ENCODE measurements at places on chromosomes 1 and 21.

- DNase-seq = no peak
Observed at GRCh38 chr1:108661030-108661609, at the start of gene HENMT1. Gene HENMT1, minus strand, starts transcription at chr1:108661093. Its CDS starts 1,209 bp downstream, at chr1:108659884.

DNA sequence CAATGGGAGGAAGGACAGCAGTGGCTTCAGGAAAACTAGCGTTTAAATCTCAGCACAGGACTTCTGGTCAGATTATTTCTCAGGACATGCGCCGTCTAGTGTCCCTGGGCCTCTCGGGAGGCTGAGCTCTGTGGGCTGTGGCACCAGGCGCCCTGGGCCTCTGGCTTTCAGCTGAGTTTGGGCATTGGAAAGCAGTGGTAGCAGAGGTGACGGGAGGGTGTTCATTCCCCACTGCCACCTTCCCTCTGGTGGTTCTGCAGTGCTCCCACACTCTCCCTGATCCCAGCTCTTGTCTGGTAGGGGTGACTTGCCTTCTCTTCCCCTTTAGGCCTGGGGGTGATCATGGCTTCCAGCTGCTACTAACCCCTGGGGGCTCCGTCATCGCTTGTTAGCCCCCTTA lies 42.2 kb upstream of the USP1 start:
- DNase-seq = no peak

DNA sequence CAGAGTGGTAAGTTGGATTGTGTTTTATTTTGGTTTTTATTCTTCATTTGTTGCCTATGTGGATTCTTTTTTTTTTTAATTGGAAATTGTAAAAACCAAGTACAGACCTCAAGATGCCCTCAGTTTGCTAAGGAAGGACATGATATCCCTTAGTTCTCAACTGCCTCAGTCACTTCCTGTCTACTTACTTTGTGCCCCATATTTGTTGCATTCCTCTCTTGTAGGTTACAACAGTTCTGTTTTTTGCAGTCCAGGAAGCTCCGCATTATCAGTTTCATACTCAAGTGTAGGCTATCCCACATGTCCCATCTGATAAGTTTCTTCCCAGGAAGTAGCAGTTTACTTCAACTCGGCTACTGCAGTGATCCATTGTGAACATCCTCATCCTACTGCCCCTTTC lies 82.0 kb downstream of the RPAP2 start:
- DNase-seq = no peak

- no peak for DNase-seq
Observed at GRCh38 chr1:203455706-203456105, 19.9 kb upstream of the PRELP start.

- DNase-seq = no peak
Observed at GRCh38 chr1:92273039-92273438, 25.7 kb downstream of the GLMN start.

- no peak for DNase-seq
Observed at GRCh38 chr1:31095298-31095981, 29.9 kb upstream of the PUM1 start.

DNA sequence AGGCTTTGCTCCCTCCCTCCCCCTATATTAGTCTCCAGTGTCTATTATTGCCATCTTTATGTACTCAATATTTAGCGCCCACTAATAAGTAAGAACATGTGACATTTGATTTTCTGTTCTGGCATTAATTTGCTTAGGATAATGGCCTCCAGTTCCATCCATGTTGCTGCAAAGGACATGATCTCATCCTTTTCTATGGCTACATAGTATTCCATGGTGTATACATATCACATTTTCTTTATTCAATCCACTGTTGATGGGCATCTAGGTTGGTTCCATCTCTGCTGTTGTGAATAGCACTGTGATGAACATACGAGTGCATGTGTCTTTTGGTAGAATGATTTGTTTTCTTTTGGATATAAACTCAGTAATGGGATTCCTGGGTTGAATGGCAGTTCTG lies 61.3 kb downstream of the SH3GLB1 start:
- DNase-seq = no peak

GRCh38 chr1:229905031-229905545 lies 161.9 kb upstream of the GALNT2 start:
- no peak for DNase-seq

DNA sequence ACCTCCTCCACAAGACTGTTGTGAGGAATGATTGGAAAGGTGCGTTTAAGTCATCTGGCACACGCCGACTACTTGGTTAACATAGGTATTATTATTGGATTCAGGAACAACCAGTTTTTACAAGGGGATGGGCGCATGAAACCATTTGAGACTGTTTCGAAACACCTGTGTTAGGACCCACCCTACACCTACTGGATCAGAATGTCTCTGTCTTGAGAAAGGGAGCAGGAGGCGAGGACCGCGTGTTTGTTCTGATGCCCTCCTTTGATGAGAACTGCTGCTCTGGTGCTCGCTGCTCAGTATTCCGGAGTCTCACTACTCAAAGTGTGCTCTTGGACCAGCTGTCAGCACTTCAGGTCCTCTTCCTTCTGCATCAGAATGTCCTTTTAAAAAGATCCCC lies 7.3 kb downstream of the H6PD start:
- no peak for DNase-seq

DNA sequence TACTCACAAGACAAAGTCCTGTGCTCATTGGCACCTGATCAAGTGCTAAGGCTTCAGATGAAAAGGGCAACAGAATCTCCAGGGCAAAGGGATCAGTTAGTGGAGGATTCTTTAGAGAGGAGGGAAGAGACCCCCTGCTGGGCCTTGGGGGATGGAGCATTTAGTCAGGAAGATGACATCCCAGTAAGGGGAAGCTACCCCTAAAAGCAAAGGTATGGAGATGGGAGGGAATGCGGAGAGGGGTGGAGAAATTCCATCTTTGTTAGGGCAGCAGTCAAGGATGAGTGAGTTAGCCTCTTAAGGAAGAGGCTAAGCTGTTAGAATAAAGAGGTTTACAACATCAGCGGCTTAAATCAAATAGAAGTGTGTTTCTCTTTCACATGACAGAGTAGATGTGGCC lies 67.4 kb downstream of the ST6GALNAC3 start:
- DNase-seq = no peak

DNA sequence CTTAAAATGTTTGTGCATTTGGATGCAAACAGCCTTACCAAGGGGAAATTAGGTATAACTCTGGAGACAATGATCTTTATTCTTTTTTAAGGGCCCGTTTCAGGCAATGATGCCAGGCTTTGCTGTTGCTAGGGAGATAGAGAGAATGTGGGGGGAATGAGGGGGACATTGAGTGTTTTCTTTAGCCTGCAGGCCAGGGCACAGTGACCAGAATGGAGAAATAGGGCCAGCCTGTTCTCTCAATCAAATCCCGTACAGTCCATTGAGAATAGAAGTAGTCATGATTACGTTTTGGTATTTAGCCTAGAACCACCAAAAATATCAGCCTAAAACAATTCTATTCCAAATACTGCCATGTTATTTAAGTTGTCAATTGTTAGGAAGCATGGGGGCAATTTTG lies 49.0 kb downstream of the RGS7 start:
- DNase-seq = no peak

GRCh38 chr21:36575306-36575705 lies 95.4 kb upstream of the CLDN14 start:
- DNase-seq = no peak

DNA sequence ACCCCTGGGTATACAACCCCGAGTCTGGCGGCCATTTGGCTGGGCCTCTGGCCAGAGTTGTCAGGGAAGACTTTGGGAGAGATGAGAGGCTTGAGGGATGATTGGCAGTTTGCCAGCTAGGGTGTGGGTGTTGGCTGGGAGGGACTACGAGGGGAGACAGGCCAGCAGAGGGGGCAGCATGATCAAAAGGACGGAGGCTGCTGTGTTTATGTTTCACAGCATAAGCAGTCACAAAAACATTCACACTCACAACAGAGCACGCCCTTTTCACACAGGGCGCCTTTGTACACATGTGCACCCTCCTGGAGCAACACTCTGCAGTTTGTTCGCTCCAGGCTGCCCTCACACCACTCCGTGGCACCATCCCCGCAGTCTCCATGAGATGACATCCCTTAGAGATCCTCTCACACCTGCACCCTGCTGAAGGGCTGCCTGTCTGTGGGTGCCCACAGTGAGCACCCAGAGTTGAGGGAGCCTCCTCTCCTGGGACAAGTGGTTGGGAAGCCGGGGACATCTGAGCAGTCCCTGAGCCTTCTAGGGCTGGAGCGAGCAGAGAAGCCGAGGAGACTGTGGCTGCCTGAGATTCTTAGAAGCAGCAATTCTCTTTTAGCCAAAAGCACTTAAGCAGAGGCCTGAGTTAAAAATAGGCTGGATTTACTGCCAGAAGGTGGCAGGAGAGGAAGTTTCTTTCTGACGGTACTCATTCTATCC lies 15.4 kb downstream of the EFNA3 start:
- peak; percentile 23 for DNase-seq

GRCh38 chr1:92404661-92405060 lies 82.1 kb downstream of the GFI1 start:
- no peak for DNase-seq

DNA sequence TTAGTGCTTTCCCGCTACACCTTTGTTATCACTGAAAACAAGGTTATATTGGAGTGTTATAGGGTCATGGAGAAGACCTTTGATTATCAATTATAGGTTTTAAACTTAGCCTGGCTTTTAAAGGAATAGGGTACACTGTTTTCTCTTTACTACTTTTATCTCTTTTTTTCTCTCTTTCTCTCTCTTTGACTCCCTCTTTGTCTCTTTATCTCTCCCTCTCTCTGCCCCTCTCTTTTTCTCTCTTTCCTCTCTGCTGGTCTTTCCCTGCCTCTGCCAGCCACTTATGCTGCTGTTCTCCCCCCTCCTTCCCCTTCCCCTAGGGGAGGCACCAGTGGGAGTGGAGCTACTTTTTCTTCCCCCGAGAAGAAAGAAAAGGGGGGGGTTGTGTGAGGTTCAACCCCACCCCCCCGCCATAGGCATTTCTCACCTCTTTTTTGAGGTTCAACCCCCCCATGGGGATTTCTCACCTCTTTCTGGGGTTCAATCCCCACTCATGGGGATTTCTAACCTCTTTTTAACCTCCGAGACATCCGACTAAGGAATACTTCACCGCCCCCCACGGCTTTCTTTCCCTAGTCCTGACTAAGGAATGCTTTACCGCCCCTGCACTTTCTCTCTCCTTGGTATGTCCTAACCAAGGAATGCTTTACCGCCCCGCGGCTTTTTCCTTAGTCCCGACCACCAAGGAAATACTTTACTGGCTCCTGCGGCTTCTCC lies 17.2 kb upstream of the ZBTB8B start:
- no peak for DNase-seq

DNA sequence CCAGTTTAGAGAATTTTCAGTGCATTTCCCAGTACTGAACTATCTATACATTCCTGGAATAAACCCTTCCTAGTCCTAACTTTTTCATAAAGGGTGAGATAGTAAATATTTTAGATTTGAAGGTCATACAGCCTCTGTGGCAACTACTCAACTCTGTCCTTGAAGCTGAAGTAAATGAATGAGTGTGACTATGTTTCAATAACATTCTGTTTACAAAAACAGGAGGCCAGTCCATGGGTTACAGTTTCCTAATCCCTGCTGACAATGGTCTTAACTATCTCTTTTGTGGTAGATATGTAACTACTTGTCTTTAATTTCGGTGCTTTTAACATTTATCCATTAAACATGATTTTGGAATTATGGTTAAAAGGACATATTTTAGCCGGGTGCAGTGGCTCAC lies 4.3 kb downstream of the ZNF684 start:
- no peak for DNase-seq

DNA sequence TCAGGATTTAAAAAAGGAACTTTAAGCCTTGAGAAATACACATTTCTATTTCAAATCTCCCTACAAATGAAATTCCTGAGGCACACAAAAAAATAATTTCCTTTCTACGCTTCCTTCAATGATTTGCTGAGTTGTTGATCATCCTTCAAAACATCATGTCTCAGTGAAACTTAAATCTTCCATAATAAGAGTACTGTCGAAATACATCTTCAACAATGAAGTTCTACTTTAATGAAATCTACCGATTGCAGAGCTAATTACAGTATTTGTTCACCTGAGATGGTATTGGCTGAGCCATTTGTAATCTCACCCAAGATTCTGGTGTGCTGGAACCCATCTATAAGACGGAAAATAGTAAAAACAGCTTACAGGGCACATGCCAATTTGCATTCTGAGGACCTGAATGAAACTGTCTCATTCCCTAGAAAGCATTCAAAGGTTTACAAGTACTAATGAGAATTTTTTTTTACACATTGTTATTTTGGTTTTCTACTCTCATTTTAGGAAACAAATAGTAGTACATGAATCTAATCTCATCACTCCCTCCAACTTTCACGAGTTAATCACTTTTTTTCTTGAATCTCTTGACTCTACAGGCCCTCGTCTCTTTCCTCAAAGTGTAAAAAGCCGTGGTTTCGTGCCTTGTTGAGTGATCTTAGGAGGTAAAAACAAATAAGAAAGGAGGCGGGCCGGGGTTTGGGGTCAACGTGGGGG lies 1.1 kb downstream of the CHML start:
- no peak for DNase-seq

DNA sequence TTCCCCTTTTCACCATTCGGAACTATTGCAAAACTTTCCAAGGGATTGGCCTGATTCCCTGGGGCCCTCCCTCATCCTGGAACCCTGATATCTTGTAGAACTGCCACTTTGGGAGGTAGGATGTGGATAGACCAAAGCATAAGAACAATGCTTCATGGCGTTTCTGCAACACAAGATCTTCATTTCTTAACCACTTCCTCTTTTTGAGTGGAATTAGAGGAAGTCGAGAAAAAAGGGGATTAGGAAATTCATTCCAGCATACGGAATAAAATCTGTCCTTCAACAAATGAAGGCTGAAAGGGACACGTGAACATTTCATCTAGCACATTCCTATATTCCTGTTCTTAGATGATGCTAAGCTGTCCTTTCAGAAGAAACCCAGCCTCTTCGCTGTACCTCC lies 149.3 kb downstream of the HUNK start:
- DNase-seq = no peak

GRCh38 chr1:213976665-213977485 lies 10.9 kb upstream of the PROX1 start:
- DNase-seq = no peak

- DNase-seq = no peak
Observed at GRCh38 chr1:159152031-159152430, 19.4 kb upstream of the CADM3 start.

GRCh38 chr1:8476006-8476405 lies 158.1 kb downstream of the SLC45A1 start:
- DNase-seq = no peak

- no peak for DNase-seq
Observed at GRCh38 chr1:219798283-219799030, 129.9 kb downstream of the SLC30A10 start.

DNA sequence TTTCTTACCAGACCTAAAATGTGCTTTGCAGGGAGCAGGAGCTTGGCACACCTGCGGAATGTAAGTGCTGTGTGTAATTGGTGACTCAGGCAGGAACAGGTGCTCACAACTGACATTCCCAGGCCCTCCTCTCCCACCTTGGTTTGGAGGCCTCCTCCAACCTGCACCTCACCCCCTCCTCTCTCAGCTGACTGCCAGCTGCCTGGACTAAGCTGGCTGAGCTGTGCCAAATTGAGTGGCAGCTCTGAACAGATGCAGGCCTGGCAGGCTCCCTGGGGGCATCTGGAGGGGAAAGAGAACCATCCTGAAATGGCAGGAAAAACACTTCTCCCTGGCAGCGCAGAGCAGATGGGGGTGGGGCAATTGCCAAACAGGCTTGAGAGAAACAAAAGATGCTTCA lies 91.7 kb upstream of the PGBD5 start:
- peak; percentile 34 for DNase-seq

- DNase-seq = no peak
Observed at GRCh38 chr1:234923626-234924025, 205.0 kb downstream of the TOMM20 start.

- peak; percentile 53 for DNase-seq
Observed at GRCh38 chr1:228664399-228664914, 70.8 kb upstream of the RHOU start.

Measured in NCI-H2081 treated with DMSO at 0.1 percent for 48 hours (cell line).